ENCODE measurements at places on chromosomes 1 and 21.

GRCh38 chr1:46689897-46690296 lies 18.2 kb downstream of the TEX38 start:
- no peak for DNase-seq

- DNase-seq, result no peak
Measured at GRCh38 chr21:44363278-44363677, 9.9 kb downstream of the TRPM2 start.

GRCh38 chr1:235277709-235278108 lies 50.3 kb downstream of the ARID4B start:
- DNase-seq, result no peak

- DNase-seq, result no peak
Measured at GRCh38 chr1:222299524-222299923, 248.4 kb downstream of the HHIPL2 start.

DNA sequence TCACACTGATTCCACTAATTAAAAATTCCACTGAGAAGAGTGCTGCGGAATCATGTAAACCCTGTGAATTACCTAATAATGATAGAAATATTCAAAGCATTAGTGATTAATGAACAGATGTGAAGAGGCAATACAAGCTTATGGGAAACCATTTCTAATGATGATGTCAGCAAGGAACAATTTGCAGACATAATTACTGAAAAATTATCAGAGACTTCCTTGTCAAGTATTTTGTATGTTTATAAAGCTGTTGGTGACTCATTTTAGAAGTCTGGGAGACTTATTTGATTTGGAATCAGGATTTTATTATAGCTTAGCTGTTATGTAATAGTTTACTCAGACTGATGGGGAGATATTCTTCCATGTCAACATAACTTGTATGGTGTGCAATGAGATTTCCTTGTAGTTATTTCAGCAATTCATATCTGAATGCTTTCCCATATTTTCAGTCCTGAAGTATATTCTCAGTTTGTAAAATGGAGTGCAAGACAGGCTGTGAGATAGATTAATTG lies 135.5 kb downstream of the TGFB2 start:
- DNase-seq, result no peak

DNA sequence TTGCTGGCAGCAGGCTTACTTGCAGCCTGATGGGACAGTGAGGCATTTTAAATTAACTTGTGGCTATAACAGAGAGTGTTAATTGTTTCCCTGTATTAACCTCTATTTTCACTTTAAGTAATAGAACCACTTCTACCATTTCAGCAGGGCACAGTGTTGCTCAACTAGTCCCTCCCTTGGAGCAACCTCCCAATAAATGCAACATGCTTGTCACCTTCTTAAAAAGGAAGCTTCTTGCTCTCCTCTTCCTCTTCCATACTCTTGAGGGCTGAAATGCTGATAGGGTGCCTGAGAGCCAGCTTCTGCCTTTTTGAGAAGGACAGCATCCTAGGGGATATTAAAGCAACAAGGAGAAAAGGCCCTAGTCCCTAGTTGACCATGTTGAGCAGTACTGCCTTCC lies 52.1 kb downstream of the C4BPA start:
- DNase-seq, result no peak
